ENCODE measurements at places on chromosomes 2 and 18. TPM values are rescaled to one million over a fixed set of nuclear protein-coding genes. Genes with fewer than 3 reads are reported as not detected.

Gene DHRS9
- total RNA-seq, result 2.2 TPM

Gene CHRNG
- not detected for total RNA-seq

Gene KIAA2012
- not detected for total RNA-seq

Gene PAIP2B
- 23.4 TPM for total RNA-seq

Gene STEAP3
- total RNA-seq, result 21.3 TPM

Gene CFC1
- total RNA-seq, result not detected

Gene FKBP7
- total RNA-seq, result 3.9 TPM

Gene CLEC4F
- 1.1 TPM for total RNA-seq

Gene PIGN
- 72.4 TPM for total RNA-seq

Gene EPB41L3
- 37.0 TPM for total RNA-seq

Gene SLC39A6
- 107 TPM for total RNA-seq

Gene MALL
- 20.8 TPM for total RNA-seq

Data from suprapubic skin (tissue), 4 donors.